ENCODE measurements at places on chromosomes 12 and 14.

- peak; percentile 84 for DNase-seq
These were observed 30.7 kb downstream of the P2RX4 start for GRCh38 chr12:121240484-121241101.

DNA sequence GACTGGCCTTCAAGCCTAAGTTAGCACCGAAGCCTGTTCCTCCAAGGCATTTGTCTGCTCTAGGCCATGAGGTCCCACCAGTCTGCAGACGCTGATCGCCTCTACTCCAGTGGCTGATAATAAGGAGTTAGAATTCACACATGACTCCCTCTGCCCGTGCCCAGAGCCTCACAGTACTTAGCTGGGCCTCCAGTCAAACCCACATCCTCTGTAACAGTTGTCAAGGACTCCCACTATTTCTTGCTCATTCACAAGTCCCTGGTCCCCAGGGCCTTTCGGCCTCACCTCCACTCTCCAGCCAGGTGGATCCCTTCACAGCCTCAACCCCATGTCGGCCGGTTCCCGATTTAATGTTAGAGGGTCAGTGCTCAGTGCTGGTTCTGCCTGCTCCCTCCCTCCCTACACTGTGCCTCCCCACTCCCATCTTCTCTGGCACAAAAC is 6.3 kb upstream of the KRT5 start:
- DNase-seq = no peak

GRCh38 chr14:93764211-93764659 is 24.1 kb downstream of the PRIMA1 start:
- no peak for DNase-seq

DNA sequence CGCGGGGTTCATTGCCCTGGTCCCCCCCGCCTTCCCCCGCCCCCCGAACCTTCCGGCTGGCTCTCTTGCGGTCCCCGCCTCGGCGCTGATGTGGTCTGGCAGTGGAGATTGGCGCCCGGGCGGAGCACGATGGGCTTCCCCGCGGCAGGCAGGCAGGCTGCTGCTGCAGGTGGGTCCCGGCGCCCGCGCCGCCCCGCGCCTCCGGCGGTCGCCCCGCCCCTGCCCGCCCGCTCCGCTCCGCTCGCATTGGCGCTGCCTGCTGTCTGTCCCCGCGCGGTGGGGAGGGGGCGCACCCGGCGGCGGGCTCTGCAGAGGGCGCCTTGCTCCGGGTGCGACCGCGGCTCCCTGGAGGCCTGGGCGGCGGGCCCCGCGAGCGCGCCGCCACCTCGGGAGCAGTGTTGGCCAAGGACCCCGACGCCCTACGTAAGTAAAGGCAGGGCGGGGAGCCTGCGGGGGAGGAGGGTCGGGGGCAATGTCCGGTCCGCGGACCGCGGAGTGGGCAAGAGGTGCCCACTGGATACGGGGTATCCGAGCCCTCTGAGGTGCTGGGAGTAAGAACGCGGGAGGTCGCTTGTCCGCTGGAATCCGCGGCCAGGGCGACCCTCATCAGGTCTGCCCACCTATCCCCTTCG is at the start of gene AKAP5:
Gene AKAP5 (plus strand): TSS at position 309 of the 632 bp plus-strand sequence. CDS start 2,896 bp downstream, outside the sequence.
- peak; percentile 74 for DNase-seq

GRCh38 chr14:103905842-103906456 is 22.3 kb upstream of the TDRD9 start:
- no peak for DNase-seq

GRCh38 chr12:82407481-82407880 is 49.2 kb downstream of the METTL25 start:
- DNase-seq = no peak

DNA sequence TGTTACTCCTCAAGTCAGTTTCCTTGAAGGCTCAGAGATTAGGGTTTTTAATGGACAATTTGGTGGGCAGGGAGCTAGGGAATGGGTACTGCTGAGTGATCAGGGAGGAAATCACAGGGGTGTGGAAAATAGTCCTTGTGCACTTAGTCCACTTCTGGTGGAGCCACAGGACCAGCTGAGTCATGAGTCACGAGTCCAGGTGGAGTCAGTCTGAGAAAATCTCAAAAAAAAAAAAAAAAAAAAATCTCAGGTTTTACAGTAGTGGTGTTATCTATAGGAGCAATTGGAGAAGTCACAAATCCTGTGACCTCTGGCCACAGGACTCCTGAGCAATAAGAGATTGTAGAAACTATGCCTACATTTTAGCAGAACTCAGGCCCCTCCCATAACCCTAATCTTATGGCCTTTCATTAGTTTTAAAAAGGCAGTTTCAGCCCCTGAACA is 28.2 kb upstream of the AMN1 start:
- DNase-seq = no peak

- no peak for DNase-seq
These were observed 74.6 kb downstream of the TTC7B start for GRCh38 chr14:90741682-90741946.

DNA sequence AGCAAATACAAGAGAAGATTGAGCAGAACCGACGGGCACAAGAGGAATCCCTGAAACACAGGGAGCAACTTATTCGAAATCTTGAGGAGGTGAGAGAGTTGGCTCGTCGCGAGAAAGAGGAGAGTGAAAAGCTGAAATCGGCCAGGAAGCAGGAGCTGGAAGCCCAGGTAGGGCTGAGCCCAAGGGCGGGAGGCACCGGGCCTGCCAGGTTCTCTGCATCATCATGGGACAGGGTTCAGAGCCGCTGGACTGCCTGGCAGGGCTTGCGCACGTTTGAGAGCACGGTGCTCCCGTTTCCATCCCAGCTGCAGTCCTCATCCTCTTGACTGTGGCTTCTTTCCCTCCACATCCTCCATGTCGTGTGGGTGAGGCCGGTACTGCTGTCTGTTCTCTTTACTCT is 14.4 kb downstream of the TCHP start:
- no peak for DNase-seq

- DNase-seq = no peak
These were observed 1089.8 kb downstream of the FLRT2 start for GRCh38 chr14:86619726-86620125.

DNA sequence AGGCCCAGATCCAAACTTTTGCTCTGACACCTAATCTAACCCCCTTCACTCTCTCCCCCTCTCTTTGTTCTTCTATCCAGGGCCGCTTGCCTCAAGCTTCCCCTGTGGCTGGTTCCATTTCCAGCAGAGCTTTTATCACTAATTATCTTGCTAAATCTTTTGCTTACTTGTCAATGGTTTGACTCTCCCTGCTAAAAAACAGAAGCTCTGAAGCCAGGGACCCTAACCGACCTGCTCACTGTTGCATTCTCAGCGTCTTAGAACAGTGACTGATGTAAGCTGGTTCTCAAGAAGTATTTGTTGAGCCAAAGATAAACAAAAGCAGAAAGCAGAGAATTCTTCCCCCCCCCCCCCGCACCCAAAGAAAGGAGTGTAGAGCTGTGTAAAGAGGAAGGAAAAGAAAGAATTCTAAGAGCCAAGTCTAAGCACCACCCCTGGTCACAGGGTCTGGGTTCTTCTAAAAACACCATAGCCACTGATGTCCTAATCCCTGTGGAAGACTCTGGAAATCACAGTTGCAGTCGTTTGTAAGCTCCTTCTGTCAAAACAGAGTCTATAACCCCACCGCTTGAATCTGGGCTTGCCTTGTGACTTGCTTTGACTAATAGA is 385.8 kb downstream of the MED13L start:
- DNase-seq = no peak

DNA sequence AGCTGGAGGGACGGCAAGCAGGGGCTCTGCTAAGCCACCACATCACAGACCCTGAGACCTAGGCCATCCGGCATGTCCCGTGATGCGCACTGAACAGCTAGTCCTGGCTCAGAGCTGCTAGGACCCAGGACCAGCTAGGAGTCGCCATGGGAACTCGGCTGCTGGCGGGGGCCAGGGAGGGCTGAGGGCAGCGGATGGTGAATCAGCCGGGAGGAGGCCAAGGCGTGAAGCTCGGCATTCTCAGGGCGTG is 5.1 kb downstream of the AHNAK2 start:
- no peak for DNase-seq

- DNase-seq = no peak
These were observed 35.2 kb upstream of the FOXN3 start for GRCh38 chr14:89452281-89452680.

All from right kidney (tissue), 9 donors.